ENCODE measurements at places on chromosomes 6 and 20. TPM values are rescaled to one million over a fixed set of nuclear protein-coding genes. Genes with fewer than 3 reads are reported as not detected.

GRCh38 chr6:127090051-127090450 is 28.4 kb upstream of the RSPO3 start:
- no peak for DNase-seq

TP53TG5 gene
- total RNA-seq, result not detected

SPATS1 gene
- total RNA-seq, result 3.3 TPM

GRCh38 chr6:14406614-14407331 is 289.2 kb downstream of the CD83 start:
- no peak for DNase-seq

- DNase-seq, result no peak
Measured at GRCh38 chr20:21840991-21841390, 135.5 kb downstream of the PAX1 start.

GRCh38 chr20:32743237-32744112 is at the start of gene COMMD7:
COMMD7 (minus strand) TSS chr20:32743467; CDS start chr20:32743391, 76 bp downstream.
- peak; percentile 76 for DNase-seq

GRCh38 chr6:56683882-56684281 is 41.2 kb upstream of the DST start:
- no peak for DNase-seq

FOXQ1 gene
- 2.0 TPM for total RNA-seq

DNA sequence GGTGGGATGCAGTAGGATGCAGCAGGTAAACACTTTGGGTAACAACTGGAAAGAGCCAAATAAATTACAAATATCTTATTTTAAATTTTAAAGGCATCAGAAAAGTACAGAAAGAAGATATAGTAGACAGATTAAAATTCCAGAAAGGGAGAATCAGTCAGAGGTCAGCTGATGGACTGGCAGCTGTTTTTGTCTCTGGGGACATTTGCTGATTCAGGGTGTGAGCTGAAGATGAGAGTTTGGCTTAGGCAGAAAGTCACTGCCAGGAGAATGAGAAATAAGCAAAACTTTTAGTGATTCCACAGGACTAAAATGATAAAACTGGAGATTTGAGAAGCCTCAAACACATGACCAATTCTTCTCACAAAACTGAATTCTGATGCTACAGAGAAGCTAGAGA is 39.5 kb downstream of the AHI1 start:
- DNase-seq, result no peak

- DNase-seq, result peak; percentile 11
Measured at GRCh38 chr6:16360365-16360764, 122.0 kb downstream of the GMPR start.

DNA sequence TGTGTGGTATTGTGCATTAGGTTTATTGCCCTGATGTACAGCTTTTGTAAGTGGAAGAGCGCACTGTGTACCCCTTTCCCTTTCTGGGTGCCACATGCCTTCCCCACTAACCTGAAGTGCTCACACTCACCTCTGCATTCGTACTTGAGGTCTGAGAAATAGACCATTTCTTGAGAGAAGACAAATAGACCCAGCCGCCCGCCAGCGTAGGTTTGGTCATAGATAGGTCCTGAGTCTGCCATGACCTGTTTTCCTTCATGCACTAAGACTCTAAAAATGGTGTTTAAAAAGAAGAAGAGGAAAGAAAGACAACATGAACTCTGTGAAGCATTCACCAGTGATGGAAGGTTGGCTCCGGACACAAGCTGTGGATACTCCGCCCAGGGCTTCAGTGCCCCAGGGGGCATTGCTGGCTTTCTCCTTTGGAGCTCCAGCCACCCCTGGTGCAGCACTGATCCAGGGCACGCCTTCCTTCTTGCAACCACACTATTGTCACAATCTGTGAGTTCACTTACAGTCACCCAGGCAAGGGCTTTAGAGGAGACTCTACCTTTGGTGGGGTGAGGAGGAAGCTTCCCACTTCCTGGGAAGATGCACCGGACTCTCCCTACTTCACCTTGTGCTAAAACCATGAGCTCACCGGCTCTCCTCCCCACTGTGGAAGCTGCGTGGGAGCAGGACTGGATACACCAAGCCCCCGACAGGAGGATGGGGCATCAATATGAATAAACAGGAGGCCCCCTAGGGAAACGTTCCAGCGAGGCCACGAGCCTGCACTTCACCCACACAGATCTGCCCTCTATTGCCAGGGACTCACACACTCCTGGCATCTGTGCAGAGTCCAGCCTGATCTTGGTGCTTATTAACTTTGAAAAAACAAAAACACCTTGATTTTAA is 33.3 kb downstream of the THBS2 start:
- no peak for DNase-seq

HAO1 gene
- total RNA-seq, result not detected

GRCh38 chr6:168537540-168537884 is 96.5 kb downstream of the SMOC2 start:
- no peak for DNase-seq
